T-helper 2 cell treated with Interferon-gamma antibody and Interleukin-4, amounts not matched to agents 5 μg/mL and 100 μg/mL, for 36 hours (primary cell): ENCODE measurements at places on chromosomes 1 and 21.

DNA sequence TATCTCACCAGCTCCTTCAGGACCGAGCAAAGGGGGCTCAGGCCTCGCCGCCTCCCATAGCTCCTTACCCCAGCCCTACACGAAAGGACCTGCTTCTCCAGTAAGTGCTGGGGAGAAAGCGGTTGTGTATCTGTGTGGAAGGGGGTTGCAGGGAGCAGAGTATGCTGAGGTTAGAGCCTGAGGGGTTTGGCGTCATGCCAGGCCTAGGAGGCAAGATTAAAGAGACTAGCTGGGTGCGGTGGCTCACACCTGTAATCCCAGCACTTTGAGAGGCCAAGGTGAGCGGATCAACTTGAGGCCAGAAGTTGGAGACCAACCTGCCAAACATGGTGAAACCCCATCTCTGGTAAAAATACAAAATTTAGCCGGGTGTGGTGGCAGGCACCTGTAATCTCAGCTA lies 14.1 kb upstream of the RASSF5 start:
- H3K4me3 ChIP-seq = no peak overlapping the region
- peaks cover 14% of the 10 kb centered on the region for H3K4me1 ChIP-seq
- no peak overlapping the region for H3K27ac ChIP-seq
- no peaks in the 10 kb centered on the region for H3K27me3 ChIP-seq
- peaks cover 58% of the 10 kb centered on the region for H3K36me3 ChIP-seq
- DNase-seq = no peak

- no peaks in the 10 kb centered on the region for H3K4me1 ChIP-seq
- no peaks in the 10 kb centered on the region for H3K36me3 ChIP-seq
- H3K27ac ChIP-seq = no peak overlapping the region
- H3K27me3 ChIP-seq = no peaks in the 10 kb centered on the region
- no peak for DNase-seq
- no peak overlapping the region for H3K4me3 ChIP-seq
Observed at GRCh38 chr1:195336812-195337211, 1271.4 kb downstream of the KCNT2 start.

GRCh38 chr1:86191958-86192357 lies 35.4 kb upstream of the COL24A1 start:
- no peak overlapping the region for H3K27ac ChIP-seq
- no peaks in the 10 kb centered on the region for H3K36me3 ChIP-seq
- H3K4me3 ChIP-seq = no peak overlapping the region
- H3K27me3 ChIP-seq = no peaks in the 10 kb centered on the region
- no peaks in the 10 kb centered on the region for H3K4me1 ChIP-seq
- DNase-seq = no peak

- H3K36me3 ChIP-seq = no peaks in the 10 kb centered on the region
- H3K27me3 ChIP-seq = peaks cover 62% of the 10 kb centered on the region
- no peak overlapping the region for H3K27ac ChIP-seq
- DNase-seq = peak; percentile 17
Observed at GRCh38 chr1:231162297-231162969, 575 bp downstream of the TRIM67 start.

- H3K4me1 ChIP-seq = peaks cover 9% of the 10 kb centered on the region
- no peak for DNase-seq
- peaks cover 3% of the 10 kb centered on the region for H3K27me3 ChIP-seq
- H3K4me3 ChIP-seq = no peak overlapping the region
- no peak overlapping the region for H3K27ac ChIP-seq
Observed at GRCh38 chr1:233647073-233647472, 33.2 kb downstream of the KCNK1 start.

DNA sequence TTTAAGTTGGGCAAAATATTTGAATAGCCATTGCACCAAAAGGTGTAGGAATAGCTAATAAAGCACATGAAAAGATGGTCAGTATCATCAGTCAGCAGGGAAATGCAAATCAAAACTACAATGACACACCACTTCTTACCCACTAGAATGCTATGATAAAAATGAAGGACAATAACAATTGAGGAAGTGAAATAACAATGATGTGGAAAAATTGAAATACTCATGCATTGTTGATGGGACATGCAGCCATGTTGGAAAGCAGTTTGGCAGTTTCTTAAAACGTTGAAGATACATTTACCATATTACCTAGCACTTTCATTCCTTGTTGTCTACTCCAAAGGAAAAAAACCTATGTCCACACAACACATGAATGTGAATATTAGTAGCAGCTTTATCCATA lies 28.4 kb downstream of the HSD3B1 start:
- H3K4me1 ChIP-seq = no peaks in the 10 kb centered on the region
- peaks cover 5% of the 10 kb centered on the region for H3K27me3 ChIP-seq
- no peak overlapping the region for H3K27ac ChIP-seq
- H3K36me3 ChIP-seq = no peaks in the 10 kb centered on the region
